ENCODE measurements at places on chromosomes 7 and 10.

DNA sequence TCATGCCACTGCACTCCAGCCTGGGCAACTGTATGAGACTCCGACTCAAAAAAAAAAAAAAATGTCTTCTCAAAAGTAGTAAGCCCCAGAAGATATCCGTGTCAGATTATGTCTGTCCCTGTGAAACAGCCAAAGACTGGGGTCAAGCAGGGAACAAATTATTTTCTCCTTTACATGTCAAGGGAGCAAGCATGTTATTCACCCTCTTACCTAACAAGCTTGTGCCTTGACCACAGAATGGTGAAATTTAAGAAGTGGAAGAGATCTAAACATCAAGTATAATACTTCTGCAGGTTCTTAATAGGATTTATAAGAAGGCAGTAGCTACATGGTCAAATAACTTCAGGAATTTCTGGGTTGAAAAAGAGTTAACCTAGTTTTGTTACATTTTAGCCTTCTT lies 187.9 kb downstream of the ZNF365 start:
- no peak for DNase-seq

DNA sequence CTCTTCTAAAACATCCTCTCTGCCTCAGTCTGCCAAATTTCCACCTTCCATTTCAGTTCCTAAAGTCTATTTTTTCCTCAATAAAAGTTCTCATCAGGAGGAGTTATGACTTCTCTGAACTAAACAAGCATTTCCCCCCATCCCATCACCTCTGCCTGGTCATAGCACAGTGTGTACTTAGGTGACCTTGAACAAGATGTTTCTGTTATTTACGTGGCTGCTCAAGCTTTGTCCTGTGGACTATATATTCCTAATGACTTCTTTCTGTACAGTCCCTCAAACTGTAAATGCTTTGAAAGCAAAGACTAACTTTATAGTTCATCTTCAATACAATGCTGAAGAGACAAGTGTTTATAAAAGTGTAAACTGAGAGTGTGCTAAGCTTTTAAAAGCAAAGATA lies 166.9 kb downstream of the CPEB3 start:
- no peak for DNase-seq

GRCh38 chr10:60207894-60208293 lies 181.8 kb downstream of the ANK3 start:
- no peak for DNase-seq

- DNase-seq: no peak
Measured at GRCh38 chr7:20794676-20795075, 8.0 kb upstream of the SP8 start.

- no peak for DNase-seq
Measured at GRCh38 chr7:139799586-139799985, 21.8 kb upstream of the HIPK2 start.

- no peak for DNase-seq
Measured at GRCh38 chr7:127635659-127636285, 16.2 kb upstream of the SND1 start.

DNA sequence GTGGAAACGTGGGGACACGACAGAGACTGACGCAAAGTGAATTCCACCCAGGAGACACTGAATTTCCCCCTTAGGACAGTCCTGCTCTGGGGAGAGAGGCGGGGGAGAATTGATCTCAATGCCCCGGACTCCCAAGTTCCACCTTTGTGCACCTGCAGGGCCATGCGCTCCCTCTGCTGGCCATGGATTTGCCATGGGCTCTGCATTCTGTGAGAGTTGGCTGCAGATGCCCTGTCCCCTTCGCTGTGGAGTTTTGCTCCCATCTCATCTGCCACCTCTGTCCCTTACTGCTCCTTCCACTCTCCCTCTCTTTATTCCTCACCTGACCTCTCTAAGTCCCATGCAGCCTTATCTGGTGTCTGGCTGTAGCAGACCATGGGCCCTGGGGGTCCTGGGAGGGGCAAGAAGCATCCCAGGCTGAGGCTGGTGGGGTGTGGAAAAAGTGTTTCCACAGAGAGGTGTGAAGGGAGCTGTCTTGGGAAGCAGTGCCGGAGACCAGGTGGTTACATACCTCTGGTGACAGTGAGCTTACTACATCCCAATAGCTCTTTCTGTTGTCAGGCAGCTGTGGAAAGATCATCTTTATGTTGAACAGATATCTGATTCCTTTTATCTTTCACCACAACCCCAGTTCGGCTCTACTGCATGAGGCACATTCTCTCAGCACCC lies 14.3 kb downstream of the GHRHR start:
- DNase-seq: peak; percentile 63
